Activated T-helper 17 cell treated with anti-CD3 and anti-CD28 coated beads, Interleukin-2, amount 50 U/mL, for 72 hours (primary cell): ENCODE measurements at places on chromosomes 16 and 17.

- peak; percentile 50 for ATAC-seq
Measured at GRCh38 chr17:41500131-41500911, 5.1 kb downstream of the KRT13 start.

- no peak for ATAC-seq
Measured at GRCh38 chr17:31787857-31788570, 71.0 kb downstream of the COPRS start.

DNA sequence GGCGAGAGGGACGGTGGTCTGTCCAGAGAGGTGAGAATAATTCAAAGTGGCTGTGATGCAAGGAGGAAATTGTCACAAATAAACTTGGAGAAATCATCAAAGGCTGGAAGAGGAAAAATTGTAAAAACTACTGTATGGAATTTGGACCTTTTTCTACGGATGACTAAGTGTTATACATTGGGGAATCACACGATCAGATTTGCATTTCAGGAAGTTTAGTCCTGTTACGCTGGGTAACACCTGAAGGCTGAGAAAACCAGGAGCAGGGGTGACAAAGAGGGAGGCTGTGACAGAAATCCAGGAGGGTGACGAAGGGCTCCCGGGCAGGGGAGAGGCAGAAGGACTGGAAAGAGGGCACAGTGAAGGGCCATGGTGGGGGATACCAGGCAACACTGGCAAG is 511.7 kb downstream of the CDH13 start:
- no peak for ATAC-seq

GRCh38 chr17:58560511-58560910 is 46.1 kb upstream of the MTMR4 start:
- no peak for ATAC-seq

GRCh38 chr17:4675791-4676190 is 28.1 kb downstream of the PELP1 start:
- ATAC-seq = no peak

DNA sequence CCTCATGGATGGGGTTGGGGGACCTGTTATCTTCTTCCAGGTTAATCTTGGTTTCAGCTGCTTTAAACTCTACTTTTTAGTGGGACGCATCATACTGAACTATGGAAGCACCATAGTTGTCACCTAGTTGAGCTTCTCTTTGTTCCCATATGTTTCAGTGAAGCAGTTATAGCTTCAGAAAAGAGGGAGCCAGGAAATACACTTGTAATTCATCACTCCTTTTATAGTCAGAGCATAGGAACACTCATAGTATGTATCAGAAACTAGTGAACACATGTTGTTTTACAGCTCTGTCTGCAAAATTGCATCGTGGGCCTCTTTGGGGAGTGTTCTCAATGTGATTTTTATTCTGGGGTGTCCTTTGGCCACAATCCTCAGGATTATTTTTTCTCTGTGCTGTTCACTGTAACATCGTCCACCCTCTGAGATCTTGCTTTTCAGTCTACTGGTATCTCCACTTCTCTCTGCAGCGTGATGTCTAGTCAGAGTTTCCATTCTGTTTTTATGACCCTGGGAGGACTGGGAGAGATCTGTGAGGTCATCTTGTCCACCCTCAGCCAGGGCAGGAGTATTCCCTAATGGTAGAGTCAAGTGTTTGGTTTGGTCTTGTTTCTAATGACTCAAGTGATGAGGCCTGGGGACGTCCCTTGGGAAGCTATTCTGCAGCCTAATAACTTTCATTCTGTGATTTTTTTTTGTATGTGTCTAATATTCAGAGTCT is 585.4 kb downstream of the WWOX start:
- ATAC-seq = peak; percentile 32

DNA sequence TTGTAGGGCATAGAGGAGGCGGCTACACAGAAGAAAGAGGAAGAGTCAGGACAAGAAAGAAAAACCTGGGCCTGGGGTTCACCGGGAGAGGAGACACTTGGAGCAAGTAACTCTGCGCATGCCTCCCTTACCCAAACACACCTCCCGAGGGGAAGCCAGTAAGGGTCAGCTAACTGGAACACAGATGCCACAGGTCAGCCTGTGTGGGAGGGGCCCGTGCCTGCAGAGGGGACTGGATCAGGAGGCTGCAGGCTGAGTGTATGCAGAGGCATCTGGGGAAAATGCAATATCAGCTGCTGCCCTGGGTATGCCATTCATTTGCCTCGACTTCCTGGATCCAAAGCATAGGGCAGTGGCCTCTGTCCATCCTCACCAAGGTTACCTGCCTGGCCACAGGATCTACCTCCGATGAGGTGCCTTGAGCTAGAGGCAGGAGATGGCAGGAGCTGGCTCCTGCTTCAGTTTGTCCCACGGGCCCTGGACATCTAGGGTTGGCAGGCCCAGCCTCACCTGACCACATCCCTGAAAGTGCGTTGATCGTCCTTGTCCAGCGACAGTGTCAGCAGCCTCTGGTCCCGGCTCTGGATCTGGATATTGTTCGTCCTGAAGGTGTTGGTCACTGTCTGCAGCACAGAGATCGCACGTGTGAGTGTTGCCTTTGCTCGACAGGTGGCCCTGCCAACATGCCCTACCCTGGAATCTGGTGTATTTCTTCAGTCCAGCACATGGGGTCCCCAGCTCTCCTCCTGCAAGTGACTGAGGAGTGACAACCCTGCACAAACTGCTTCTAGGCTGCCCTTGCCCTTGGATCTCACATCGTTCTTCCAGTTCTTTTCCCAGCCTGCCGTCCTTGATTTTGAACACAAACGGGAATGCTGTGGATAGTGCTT is 4.6 kb upstream of the MFSD6L start:
- no peak for ATAC-seq

DNA sequence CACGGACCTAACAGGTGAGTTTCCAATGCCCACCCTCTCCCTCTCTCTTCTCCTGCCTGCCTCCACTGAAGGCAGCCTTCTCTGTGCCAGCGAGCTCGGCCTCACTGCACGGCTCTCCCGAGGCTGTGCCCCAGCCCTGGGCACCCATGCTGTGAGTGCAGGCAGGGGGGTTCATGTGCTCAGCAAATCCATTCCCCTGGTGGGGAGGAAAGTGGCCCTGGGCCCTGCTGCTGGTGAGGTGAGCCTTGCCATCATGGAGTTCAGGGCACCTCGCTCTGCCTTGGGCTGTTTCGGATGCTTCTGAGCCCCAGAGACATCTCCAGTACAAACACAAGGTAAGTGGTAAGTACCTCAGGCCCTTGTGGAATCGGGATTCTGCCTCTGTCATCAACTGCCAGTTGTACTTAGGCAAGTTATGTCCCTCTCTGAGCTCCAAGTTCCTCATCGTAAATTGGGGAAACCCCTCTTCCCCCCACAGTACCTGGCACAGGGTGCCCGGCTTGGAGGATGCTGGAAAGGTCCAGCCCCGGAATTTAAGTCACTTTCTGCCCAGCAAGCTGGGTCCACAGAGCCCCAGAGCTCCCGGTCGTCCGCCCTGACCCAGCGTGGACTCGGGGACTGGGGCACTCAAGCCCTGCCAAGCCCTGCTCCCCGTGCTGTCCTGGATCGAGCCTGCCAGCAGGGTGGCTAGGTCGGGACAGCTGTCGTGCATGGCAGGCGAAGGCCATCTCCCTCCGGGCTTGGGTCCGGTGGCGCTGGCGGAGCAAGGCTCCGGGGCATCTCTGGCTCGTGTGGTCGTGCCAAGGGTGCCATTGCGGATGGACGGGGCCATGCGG is 684 bp upstream of the NUDT16L1 start:
- peak; percentile 20 for ATAC-seq

GRCh38 chr17:81608082-81608481 is 28.8 kb downstream of the NPLOC4 start:
- ATAC-seq = peak; percentile 89

DNA sequence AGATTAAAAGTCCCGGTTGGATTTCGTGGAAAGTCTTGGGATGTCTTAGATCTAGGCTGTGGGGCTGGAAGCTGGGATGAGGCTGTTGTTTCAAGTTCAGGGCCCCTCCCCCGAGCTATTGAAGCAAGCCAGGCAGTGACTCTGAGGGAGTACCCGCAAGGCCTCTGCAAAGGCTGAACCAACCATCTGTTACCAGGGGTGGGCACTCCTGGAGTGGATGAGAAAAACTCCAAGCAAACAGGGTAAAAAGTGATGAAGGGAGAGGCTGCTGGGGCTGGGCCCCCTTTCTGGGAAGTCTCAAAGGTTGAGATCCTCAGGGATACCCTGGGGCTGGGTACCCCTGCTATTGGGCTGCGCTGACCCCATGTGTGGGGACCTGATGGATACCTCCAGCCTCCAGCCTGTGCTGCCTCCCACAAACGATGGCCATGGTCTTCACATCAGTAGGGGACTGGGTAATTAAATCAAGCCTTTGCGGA is 82.4 kb upstream of the KIFC3 start:
- no peak for ATAC-seq
